Amniotic stem cell (primary cell): ENCODE measurements at places on chromosomes 16 and 17.

DNA sequence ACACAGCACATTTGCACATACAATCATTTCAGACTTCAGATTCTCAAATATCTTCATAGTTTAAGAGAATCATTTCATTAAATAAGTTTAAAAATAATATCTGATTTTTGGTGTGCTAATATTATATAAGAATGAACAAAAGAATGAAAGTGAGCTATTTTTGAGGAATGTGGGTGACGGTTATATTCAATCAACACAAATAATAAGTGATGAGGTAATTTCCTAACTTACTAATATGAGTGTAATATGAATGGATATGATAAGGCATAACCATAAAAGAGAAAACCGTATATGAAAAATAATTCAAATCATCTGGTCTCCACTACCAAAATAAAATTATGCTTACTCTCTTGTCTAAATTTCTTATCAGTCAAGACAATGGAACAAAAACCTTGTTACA lies 68.4 kb upstream of the NACA2 start:
- DNase-seq, result no peak

DNA sequence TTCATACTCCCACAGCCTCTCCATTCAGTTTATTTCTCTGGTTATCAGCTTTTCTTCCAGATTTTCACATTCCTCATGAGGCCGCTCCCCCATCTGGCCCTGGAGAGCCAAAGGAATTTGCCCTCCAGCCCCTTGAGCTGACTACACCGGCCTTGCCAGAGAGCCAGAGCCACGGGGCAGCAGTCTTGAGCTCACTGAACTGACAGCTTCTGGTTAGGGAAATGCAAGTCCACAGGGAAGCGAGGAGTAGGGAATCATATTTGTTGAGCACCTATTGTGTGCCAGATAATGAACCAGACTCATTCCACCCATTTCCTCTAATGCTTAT lies 102.4 kb downstream of the ABCC12 start:
- no peak for DNase-seq

DNA sequence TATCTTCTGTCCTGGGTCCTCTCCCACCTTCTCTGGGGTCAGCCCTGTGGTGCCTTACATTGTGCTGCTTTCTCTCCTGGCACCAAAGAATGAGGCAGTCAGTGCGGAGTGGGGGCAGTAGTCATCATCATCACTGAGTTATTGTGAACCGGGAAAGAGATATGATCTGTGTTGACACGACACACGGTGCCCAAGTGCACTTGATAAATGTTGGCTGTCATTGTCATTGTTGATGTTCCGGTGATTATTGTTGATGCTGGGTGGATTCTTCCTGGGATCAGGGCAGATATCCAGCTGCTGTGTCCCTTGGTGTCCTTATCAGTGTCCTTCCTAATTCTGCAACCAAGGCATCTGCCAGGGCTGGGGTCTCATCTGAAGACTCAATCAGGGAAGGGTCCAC lies 121.7 kb downstream of the ABCC6 start:
- DNase-seq, result no peak

DNA sequence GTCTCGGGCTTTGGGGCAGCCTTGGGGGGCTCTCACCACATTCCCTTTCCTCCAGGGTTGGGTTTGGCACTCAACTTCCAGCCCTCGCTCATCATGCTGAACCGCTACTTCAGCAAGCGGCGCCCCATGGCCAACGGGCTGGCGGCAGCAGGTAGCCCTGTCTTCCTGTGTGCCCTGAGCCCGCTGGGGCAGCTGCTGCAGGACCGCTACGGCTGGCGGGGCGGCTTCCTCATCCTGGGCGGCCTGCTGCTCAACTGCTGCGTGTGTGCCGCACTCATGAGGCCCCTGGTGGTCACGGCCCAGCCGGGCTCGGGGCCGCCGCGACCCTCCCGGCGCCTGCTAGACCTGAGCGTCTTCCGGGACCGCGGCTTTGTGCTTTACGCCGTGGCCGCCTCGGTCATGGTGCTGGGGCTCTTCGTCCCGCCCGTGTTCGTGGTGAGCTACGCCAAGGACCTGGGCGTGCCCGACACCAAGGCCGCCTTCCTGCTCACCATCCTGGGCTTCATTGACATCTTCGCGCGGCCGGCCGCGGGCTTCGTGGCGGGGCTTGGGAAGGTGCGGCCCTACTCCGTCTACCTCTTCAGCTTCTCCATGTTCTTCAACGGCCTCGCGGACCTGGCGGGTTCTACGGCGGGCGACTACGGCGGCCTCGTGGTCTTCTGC lies 8.4 kb downstream of the SLC16A3 start:
- no peak for DNase-seq

GRCh38 chr17:19342611-19343255 lies 19.8 kb downstream of the B9D1 start:
- DNase-seq, result no peak

- no peak for DNase-seq
Measured at GRCh38 chr17:30309591-30309990, 17.8 kb upstream of the BLMH start.

GRCh38 chr17:10172241-10172741 lies 26.1 kb downstream of the GAS7 start:
- DNase-seq, result no peak

DNA sequence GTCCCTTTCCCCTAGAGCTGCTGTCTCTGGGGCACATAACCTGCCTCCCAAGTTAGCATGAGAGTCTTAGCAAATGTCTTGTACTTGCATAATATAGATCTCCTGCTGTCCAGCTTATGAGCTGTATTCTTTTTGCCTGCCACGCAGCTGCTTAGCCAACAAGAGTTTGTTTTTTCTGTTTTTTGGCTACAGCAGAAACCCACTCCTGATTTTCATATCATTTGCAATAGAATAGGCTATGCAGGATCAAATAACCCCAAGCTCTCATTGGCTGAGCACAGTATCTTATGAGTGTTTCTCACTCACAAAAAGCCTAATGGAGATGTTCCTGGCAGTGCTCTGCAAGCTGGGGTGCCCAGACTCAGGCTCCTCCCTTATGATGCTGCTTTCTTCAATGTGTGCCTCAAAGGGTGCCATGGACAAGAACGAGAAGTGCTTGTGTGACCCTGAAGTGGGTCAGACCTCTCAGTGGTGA lies 23.1 kb downstream of the B9D1 start:
- no peak for DNase-seq

- no peak for DNase-seq
Measured at GRCh38 chr16:17836868-17837602, 366.3 kb upstream of the XYLT1 start.

DNA sequence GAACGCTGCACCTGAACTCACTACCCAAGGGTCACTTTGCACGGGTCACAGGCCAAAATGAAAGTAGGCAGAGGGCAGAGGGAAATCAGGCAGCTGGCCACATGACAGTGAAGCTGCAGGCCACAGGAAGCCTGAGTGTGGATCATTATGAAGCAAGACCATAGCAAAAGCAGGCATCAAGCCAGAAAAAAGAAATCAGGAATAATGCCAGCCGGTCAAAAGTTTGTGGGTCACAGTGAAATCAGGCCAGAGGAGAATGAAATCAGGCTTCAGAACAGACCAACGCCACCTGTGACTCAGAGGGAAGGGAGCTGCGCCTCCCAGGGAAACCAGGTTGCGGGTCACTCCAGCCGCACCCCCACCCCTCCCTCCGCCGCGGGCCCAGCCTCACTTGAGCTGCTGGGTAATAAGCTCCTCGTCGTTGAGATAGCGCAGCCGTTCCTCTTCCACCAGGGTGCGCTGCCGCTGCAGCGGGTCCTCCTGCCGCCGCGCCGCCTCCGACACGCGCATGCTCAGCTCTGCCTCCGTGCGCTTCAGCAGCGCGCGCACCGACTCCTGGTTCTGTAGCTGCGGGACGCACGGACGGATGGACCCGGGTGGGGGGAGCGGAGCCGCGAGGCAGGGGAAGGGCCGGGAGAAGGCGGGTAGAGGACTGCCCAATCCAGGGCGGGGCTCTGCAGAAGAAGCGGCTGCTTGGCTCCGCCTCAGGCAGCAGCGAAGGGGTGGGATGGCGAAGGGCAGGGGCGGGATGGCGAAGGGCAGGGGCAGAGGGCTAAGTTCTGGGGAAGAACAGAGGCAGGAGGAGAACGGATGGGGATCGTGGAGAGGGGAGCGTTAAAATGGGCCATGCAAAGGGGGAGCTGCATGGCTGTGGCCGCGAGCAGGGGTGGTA lies 47.7 kb downstream of the SRCIN1 start:
- peak; percentile 73 for DNase-seq

- no peak for DNase-seq
Measured at GRCh38 chr17:17380145-17380925, 77.2 kb downstream of the NT5M start.

GRCh38 chr17:55990332-55991006 lies 162.8 kb upstream of the ANKFN1 start:
- no peak for DNase-seq

DNA sequence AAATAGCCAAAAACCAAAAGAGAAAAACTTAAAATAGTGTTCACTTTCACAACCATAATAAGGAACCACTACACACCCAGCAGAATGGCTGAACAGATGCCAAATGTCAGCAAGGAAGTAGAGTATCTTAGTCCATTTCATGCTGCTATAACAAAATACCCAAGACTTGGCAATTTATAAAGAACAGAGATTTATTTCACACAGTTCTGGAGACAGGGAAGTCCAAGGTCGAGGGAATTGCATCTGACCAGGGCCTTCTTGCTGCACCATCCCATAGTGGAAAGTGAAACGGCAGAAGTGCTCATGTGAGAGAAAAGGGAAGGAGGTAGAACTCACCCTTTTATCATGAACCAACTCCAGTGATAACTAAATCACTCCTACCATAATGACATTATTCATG lies 33.8 kb upstream of the CCL22 start:
- DNase-seq, result no peak

- no peak for DNase-seq
Measured at GRCh38 chr17:27492470-27492869, 36.2 kb downstream of the KSR1 start.

DNA sequence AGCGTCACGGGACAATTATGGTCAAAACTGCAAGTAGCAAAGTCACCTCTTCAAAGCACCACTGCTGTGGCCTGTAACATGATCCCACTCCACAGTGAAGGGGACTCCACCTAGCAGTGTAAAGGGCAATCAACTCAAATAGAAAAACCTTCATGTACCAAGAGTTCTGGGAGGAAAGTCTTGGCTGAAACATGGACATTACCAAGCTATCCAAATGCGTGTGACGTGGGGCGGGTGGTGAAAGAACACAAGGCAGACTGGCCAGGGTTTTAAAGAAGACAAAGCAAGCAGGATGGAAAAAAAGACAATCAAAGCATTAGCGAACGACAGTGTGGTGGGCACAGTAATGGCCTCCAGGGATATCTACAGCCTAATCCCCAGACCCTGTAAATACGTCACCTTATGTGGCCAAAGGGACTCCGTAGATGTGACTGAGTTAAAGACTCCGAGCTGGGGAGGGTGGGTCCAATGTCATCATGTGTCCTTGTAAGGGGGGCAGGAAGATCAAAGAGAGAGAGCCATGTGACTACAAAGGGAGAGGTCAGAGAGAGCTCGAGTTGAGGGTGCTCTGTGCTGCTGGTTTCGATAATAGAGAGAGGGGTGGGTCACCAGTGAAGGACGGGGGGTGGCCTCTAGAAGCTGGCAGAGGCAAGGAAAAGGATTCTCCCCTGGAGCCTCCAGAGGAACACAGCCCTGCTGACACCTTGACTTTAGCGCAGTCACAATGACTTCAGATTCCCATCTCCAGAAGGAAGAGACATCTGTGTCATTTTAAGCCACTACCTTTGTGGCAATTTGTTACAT lies 6.0 kb downstream of the HSDL1 start:
- no peak for DNase-seq

GRCh38 chr16:30032083-30032819 lies 1.2 kb upstream of the TLCD3B start:
- no peak for DNase-seq
